ENCODE measurements at places on chromosomes 2 and 18.

DNA sequence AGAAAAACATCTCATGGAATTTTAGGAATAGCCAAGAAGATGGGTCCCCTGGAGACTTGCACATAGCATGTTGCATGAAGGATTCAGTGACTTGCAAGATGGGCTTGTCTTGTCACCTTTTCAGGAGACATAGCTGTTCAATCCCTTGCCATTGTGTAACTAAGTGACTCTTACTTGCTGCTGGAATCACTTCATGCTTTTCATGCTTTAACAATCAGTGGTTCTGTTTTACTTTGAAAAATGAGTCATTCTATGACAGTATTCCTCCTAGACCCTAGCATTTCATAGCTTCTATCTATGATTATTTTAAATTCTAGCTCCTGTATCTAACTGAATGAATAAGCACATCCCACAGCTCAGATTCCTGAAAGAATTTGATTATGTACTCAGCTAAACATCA is 2.8 kb downstream of the KYNU start:
- no peaks in the 10 kb centered on the region for H3K4me1 ChIP-seq
- no peaks in the 10 kb centered on the region for H3K36me3 ChIP-seq
- H3K4me3 ChIP-seq = no peak overlapping the region
- H3K27me3 ChIP-seq = peaks cover 4% of the 10 kb centered on the region

DNA sequence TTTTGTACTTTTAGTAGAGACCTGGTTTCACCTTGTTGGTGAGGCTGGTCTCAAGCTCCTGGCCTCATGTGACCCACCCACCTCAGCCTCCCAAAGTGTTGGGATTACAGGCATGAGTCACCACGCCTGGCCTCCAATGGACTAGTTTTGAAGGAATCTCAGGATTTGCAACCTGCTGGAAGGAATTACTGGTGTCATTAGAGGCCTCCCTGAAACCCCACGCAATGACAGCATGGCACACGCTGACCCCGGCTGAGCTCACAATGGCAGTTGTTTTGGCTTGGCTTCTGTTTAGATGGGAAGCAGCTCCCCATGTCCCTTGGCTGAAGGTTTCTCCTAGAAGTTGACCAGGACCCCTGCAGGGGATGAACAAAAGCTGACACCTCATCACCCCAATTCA is 23.1 kb upstream of the COPS8 start:
- H3K4me3 ChIP-seq = no peak overlapping the region
- no peaks in the 10 kb centered on the region for H3K27me3 ChIP-seq
- DNase-seq = no peak

GRCh38 chr2:105812180-105813044 is 67.7 kb downstream of the NCK2 start:
- peaks cover 58% of the 10 kb centered on the region for H3K36me3 ChIP-seq
- H3K4me3 ChIP-seq = no peak overlapping the region
- peaks cover 90% of the 10 kb centered on the region for H3K4me1 ChIP-seq
- H3K27me3 ChIP-seq = no peaks in the 10 kb centered on the region

GRCh38 chr18:78972930-78973331 is 6.7 kb upstream of the SALL3 start:
- H3K27me3 ChIP-seq = peaks cover 69% of the 10 kb centered on the region
- H3K27ac ChIP-seq = no peak overlapping the region
- no peaks in the 10 kb centered on the region for H3K36me3 ChIP-seq
- H3K4me3 ChIP-seq = no peak overlapping the region
- DNase-seq = no peak
- H3K4me1 ChIP-seq = peaks cover 12% of the 10 kb centered on the region

DNA sequence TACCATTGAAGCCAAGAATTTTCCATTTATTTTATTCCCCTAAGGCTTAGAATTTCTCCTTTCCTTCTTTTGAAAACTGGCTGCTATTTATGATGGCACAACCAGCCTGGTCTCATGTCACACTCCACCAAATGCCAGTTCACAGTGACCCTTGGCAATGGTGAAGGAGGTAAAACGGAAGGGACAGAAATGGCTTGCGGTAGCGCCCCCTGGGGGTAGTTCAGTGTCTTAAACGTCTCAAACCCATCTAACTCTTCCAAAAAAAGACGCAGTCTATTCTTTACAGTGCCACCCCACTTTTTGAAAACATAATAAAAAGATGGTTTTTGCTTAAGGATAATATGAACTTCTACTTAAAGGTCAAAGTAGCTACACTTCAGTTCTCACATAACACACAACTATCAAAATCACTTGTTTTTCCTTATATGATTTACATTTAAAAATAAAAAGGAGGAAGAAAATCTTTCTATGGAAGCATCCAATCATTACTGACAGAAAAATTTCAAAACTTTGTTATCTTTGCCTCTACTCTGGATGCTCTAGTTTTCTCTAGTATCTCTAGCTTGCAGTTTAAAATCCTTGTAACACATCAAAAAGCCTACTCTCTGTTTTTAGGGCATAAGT is 28.0 kb downstream of the PNO1 start:
- DNase-seq = peak; percentile 81
- no peak overlapping the region for H3K4me3 ChIP-seq
- peaks cover 20% of the 10 kb centered on the region for H3K4me1 ChIP-seq
- no peak overlapping the region for H3K27ac ChIP-seq
- no peaks in the 10 kb centered on the region for H3K27me3 ChIP-seq
- peaks cover 29% of the 10 kb centered on the region for H3K36me3 ChIP-seq

DNA sequence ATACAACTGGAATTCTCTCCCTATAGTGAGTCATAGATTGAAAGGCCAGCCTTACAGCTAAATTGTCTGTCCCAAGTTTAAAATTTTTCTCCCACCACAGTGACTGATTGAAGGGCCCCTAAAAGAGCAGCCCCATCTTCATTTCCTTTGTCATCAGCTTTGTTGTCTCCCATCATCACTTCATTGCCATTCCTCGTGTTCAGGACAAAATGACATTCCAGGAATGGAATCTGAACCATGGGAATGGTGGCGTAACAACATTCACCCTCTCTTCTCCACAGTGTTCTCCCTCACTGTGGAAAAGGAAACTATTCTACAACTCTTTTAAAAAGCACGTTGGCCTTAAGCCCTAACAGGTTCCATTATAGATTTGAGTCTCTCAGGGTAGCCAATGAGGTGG is 52.1 kb downstream of the PSTPIP2 start:
- no peak overlapping the region for H3K27ac ChIP-seq
- H3K36me3 ChIP-seq = peaks cover 5% of the 10 kb centered on the region
- no peak for DNase-seq
- no peak overlapping the region for H3K4me3 ChIP-seq
